ENCODE measurements at places on chromosomes 2 and 18. TPM values are rescaled to one million over a fixed set of nuclear protein-coding genes. Genes with fewer than 3 reads are reported as not detected.

The TBR1 gene
- not detected for total RNA-seq

GRCh38 chr2:133705287-133705686 lies 137.0 kb upstream of the NCKAP5 start:
- DNase-seq = no peak

DNA sequence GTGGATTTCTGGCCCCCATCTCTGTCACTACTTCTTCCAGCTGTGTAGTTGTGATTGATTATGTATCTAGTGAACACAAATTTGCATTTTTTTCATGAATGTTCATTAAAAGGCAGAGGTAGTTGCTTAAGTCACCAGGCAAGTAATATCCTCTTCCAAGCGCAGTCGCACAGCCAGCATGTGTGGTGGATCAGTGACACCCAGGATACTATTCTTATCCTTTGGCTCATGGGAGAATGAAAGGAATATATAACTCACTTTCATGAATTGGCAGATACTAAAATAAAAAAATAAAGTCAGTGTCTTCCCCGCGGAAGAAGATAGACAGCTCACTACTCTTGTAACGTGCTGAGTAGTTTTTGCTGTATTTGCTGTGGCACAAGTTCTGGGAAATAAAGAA lies 387.8 kb downstream of the CDH7 start:
- no peak for DNase-seq

DNA sequence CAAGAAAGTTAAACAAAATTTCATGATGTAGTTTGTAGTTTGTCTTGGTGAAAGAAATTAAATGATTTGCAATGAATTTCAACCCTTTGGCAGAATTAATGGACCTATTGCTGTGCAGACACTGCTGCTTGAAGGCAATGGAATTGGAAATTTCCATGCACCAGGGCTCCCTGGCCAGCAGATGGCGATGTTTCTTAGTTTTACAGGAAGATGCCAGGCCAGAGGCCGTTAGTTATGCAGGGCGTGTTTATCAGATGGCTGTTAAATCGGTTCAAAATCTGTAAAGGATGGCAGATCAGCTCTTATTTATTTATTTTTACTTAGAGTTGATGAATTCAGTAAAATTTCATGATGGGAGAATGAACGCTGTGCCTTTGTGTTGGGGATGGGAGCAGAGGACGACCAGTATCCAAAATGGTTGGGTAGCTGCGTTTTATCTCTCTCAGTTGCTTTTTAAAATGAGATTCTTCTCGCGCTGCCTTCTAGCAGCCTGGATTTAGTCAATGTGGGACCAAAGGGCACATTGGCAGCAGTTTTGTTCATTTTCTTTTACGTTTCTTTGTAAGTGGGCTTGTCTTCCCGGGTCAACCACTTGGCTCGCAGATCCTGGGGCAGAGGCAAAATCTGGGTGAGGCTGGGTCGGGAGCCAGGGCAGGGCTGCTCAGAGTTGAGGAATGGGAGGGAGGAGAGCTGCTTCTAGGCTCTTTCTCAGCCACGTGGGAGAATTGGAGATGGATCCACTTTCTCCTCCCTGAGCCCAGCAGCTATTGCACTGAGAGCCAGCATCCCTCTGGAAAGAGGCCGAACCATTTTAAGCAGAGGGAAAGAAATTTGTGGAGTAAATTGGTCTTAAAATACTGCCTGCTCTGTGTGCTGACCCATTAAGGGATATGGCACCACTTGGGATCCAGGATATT lies 344.0 kb downstream of the PIK3C3 start:
- DNase-seq = peak; percentile 98

DNA sequence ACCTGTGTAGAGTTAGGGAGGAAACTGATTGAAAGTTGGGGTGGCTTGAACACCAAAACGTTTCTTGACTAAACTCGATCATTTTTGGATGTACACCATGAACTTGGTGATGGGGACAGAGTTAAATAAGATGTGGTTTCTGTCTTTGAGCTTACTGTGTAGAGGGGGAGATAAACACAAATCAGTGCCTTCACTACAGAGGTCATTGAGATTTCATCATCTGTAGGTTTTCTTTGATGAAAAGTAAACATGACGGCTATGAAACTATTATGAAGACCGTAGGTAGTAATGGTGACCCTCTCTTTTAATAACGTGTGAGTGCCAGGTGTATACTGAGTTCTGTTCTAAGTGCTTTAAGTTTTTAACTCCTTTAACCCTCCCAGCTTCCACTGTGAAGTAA lies 6.5 kb downstream of the LCLAT1 start:
- DNase-seq = no peak

GRCh38 chr2:232888839-232889529 lies 18.9 kb downstream of the SNORC start:
- no peak for DNase-seq

GRCh38 chr2:30472326-30472725 lies 25.3 kb downstream of the LCLAT1 start:
- no peak for DNase-seq
